ENCODE measurements at places on chromosomes 1 and 21.

DNA sequence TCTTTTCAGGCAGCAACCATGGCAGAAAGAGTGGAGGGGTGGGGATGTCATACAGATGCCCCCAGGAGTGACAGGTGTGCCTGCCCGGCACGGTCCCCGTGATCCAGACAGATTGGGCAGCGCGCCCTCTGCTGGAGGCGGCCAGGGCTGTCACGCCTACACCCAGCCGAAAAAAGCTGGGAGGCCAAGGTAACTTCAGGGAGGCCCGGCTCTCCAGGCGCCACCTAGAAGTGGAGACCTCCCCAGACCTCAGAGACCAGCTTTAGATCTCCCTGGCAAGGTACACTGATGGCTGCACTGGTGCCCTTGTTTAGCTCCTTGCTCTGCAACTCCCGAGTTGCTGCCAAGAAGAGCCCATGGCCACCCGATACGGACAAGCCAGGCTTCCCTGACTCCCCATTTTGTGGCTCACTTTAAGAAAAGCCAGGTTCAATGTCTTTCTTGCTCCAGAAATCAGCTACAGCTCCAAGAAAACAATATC, 6.6 kb downstream of the GOLT1A start:
- peak; percentile 59 for DNase-seq

GRCh38 chr1:25098717-25099116, 133.6 kb downstream of the SYF2 start:
- no peak for DNase-seq

- DNase-seq, result peak; percentile 14
Measured at GRCh38 chr1:111448482-111448917, 556 bp downstream of the WDR77 start.

DNA sequence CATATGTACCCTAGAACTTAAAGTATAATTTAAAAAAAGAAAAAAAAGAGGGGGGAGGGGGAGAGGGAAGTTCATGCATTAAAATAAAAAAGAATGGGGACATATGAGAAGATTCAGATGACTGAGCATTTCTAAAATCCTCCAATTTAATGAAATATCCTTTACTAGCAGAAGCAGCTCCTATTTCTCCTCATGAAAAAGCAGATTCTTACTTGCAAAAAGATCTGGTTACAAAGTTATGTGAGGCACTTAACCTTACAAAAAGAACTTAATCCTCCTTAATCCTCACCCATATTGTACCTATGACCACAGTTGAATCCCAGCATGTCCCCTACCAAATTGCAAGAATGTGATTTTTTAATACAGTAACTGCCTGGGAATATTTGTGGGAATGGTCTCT, 298.5 kb downstream of the SRGAP2C start:
- DNase-seq, result no peak

GRCh38 chr1:157626099-157626498, 28.2 kb upstream of the FCRL4 start:
- peak; percentile 5 for DNase-seq

DNA sequence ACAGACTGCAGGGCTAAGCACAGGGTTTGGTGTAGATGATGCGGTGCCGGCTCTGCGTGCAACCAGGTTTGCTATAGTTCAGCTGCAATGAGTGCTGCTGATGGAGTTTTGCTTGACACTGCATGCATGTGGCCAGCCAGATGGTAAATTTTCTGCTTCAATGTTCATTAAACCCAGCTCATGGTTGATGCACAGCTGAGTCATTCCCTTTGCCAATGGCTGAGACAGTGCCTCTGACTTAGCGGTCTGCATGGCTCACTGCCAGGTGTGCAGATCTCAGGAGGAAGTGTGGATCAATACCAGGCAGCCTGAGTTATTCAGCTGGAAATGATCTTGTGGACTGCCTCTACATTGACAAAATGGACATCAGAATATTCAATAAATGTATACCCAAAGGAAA, 172.7 kb upstream of the ZP4 start:
- no peak for DNase-seq

DNA sequence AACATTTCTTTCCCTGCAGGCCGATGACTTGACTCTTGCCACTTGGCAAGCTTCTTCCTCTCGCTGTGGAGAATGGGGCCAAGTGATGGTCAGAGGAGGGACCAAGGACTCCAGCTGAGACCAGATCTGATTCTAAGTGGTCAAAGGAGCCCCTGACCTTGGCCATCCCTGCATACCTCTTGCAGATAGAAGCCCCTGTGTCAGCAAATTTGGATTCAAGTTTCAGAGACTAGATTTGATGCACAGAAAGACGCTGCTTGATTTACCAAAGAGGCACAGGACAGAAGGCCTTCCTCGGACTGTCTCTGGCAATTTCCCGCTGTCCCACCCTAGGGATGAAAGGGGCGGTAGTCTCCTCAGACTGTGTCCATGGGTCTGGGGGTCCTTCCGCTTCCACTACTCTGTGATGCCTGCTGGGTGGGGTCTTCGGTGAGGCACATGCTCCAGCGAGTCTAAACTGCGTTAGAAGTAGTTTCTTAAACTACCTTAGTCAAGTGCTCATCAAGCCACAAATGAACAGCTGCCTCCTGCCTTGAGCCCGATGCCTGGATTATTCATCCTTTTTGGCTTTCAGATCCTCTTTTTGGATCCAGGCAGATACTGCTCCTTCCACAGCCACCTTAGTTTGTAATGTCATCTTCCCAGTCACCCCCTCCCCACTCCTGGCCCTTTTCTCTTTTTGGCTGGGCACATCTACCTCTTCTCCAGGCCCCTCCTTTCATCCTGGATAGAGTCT, 31.8 kb upstream of the RBM15 start:
- DNase-seq, result no peak

DNA sequence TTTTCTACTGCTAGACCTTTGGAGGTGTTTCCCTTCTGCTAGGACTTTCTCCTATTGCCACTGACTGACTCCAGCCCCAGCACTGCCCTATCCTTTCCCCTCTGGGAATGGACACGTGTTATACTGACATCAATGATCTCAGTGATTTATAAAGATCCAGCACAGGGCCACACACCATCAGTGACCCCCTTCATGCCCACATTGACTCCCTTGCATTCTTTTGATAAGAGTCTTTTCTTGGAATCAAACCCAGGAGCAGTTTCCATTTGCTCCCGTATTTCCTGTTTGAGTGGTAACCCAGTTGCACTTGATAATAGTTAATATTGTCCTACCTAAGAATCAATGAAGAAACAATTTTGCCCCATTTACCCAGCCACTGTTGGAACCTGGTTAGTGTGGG, 501.0 kb upstream of the USP24 start:
- no peak for DNase-seq
